ENCODE measurements at places on chromosomes 3 and 15. TPM values are rescaled to one million over a fixed set of nuclear protein-coding genes. Genes with fewer than 3 reads are reported as not detected.

Gene BFSP2
- not detected for total RNA-seq

DNA sequence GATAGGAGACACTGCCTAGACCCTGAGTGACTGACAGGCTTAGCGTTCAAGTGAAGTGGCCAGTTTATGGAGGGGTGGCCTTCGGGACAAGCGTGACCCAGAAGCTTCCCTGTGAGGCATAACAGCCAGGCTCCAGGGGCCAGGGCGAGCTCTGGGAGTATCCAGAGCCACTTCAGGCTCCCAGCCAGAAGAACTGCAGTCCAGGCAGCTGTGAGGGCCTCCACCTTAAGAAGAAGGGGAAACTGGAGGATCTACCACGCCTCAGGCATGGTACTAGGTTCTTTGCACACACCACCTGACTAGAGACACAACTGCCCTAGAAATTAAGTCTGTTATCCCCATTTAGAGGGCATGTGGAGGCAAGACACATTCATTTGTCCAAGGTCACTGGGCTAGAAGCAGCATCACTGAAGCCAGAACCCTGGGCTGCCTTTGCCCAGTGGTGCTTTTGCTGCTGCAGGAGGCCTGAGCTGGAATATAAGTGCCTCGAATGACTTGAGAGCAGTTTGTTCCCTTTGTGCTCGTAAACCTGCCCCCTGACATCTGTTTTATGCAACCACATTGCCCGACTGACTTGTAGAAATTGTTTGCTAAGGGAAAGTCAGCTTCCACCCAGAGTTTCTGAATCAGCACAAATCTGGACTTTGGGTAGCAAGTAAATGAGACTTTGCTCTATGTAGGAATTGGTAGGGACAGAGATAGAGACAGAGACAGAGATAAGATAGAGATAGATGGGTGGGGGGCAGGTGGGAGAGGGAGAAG lies 23.3 kb downstream of the RASGRF1 start:
- no peak for DNase-seq

DNA sequence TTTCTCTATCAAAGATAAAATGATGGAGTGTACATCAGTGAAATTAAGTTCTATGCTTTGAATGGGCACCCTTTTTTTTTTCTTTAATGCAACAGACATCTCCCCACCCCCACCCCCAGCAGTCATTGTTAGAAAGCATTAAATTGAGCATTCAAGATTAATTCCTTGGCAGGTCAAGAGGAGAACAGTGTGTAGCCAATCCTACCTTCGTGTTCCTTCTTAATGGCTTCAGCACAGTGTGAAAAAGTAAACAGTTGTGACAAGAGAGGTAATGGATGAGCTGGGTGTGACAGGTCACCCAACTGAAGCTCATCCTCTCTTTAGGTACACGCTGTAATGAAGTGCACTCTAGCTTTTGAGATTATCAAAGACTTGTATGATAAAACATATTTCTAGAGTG lies 198.5 kb upstream of the RARB start:
- DNase-seq = no peak

DNA sequence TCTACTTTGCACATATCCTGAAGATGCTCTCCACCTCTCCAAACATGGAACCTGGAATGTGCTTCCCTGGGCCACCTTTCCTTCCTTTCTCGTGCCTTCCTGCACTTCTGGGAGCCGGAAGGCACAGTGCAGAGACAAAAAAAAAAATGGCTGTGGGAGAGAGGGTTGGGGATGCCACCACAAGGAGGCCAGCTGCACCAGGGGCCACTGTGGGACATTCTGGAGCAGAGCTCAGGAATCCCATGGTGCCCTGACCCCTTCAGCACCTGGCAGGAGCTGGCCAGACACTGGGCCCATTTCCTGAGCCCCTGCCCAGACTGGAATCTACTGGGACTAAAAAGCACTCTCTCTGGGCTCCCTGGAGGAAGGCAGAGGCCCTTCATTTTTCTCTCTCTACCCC lies 7.9 kb upstream of the BCL2L10 start:
- DNase-seq = no peak

DNA sequence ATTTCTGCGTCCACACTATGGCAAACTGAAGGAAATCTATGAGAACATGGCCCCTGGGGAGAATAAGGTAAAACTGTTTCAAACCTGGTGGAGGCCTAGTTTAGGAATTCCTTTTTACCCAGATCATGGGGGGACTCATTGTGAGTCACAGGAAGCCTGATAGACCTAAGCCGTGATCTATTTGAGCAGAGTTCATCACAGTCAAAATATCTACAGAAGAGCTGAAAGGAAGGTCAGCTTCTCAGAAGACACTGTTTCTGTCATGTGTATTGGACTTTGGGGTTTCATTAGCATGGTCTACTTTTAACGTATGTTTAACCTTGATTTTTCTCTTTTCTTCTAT lies 1.3 kb downstream of the PSMD2 start:
- DNase-seq = no peak

GRCh38 chr15:57118013-57118799 lies 199.8 kb downstream of the TCF12 start:
- DNase-seq = no peak

- DNase-seq = no peak
Measured at GRCh38 chr3:128482666-128483656, 10.0 kb downstream of the GATA2 start.

Gene DUOX1
- total RNA-seq = 0.06 TPM

- no peak for DNase-seq
Measured at GRCh38 chr3:42680806-42681205, 4.5 kb upstream of the KLHL40 start.

DNA sequence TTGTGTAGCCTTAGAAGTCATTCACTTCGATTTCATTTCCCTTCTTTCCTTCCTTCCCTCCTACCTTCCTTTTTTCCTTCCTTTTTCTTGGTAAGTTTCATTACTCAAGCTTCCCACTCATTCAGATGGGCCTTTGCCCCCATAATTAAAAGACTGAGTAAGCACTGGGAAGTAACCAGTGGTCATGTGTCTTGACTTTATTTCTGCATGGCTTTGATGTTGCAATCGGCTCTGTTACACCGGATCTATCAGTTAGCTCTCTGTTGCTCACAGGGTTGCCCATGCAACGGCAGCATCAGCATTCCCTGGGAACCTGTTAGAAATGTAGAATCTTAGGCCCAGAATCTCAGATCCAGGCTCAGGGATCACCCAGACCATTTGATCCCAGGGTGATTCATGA lies 25.6 kb upstream of the LARS2 start:
- no peak for DNase-seq

Gene REC114
- not detected for total RNA-seq

Gene CSTA
- 0.61 TPM for total RNA-seq

DNA sequence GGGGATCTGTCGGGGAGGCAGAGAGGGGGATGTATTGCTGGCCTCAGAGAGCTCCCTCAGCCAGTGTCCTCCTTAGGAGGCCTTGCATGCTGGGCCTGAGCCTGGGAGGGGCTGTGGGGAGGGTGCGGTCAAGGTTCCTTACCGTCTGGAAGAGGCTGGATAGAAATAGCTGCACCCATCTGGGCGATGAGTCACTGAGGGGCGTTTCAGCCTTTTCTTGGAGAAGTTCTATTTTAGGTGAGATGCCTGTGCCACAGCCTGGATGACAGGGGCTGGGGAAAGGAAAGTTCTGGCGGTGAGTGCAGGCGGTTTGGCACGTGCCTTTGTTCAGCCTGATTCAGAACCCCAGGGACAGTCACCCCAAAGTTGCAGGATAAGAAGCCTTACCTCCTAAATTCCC lies 35.7 kb upstream of the APEH start:
- DNase-seq = no peak

DNA sequence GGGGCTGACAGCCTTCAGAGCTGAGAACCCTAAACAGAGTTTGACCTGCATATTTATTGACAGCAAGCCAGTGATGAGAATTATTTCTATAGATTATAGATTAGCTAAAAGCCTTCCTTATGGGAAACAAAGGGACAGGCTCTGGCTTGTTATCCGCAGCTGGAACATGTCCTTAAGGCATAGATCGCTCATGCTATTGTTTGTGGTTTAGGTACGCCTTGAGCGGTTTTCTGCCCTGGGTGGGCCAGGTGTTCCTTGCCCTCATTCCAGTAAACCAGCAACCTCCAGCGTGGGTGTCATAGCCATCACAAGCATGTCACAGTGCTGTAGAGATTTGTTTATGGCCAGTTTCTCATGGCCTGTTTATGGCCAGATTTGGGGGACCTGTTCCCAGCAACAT lies 10.2 kb upstream of the FAH start:
- DNase-seq = no peak

Gene MYLK
- total RNA-seq = not detected

Gene SRPRB
- total RNA-seq = 49.8 TPM

Data from CD4-positive, alpha-beta memory T cell (primary cell).